ENCODE measurements at places on chromosomes 6 and 20. TPM values are rescaled to one million over a fixed set of nuclear protein-coding genes. Genes with fewer than 3 reads are reported as not detected.

- DNase-seq = no peak
These were observed 1.7 kb downstream of the SNX21 start for GRCh38 chr20:45835329-45835765.

GRCh38 chr20:63092660-63093215, 86.0 kb upstream of the BHLHE23 start:
- no peak for DNase-seq

DNA sequence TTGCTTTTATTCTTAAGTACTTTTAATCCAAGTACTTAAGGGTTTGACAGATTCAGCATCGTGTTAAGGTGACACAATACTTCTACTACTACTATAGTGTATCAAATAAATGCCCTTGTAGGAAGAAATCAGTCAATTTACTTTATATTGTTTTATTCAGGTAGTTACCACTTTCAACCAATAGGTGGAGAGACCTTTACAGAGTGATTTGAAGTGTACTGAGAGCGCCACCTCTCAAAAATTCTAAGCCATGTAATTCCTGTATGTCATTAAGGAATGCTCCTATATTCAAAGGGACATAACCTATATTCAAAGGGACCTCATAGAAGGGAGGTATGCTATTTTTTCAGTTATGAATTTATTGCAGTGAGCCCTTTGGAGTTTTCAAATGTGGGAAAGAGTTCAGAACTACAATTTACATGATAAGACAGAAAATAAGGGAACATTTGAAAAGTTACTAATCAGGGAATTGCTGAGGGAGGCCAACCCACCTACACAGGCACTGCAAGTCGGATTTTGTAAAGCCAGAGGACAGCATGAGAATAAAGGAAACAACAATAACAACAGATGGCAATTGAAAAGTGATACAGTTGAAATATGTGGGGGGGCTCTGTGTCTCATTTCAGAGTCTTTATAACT, 955.6 kb downstream of the TBC1D32 start:
- peak; percentile 2 for DNase-seq

CCN6 gene
- not detected for polyA plus RNA-seq

GRCh38 chr20:47097691-47098622, 203.3 kb downstream of the EYA2 start:
- no peak for DNase-seq

GRCh38 chr6:3535776-3536435, 79.1 kb upstream of the SLC22A23 start:
- DNase-seq = peak; percentile 78

GRCh38 chr6:170036916-170037315, 254.0 kb downstream of the DLL1 start:
- DNase-seq = no peak

PRR18 gene
- 0.68 TPM for polyA plus RNA-seq

SIM1 gene
- polyA plus RNA-seq = not detected

DNA sequence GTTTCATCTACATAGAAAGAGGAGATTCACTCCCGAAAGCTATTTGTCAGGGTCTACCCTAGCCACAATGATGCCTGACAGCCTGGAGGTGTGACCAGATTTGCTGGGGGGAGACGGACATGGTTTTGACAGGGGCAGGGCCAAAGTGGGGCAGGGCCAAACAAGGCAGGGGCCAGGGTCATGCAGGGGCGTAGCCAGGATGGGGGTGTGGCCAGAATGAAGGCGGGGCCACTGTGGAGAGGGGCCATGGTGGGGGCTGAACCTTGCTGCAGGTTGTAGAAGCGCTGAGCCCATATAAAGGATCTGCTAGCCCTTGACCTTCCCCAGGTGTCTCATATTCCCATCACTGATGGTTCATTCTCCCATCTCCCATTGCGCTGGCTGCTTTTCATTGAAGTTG, 184.1 kb upstream of the SULF2 start:
- no peak for DNase-seq

- DNase-seq = no peak
These were observed 52.9 kb upstream of the TRAF3IP2 start for GRCh38 chr6:111658462-111659154.

GRCh38 chr20:63178889-63179686, 36.8 kb downstream of the YTHDF1 start:
- DNase-seq = peak; percentile 40

MYLIP gene
- 21.1 TPM for polyA plus RNA-seq

GRCh38 chr6:88870717-88871330, 92.6 kb downstream of the RNGTT start:
- DNase-seq = peak; percentile 72

OR5V1 gene
- polyA plus RNA-seq = not detected

GRCh38 chr20:11935212-11936154, 17.8 kb downstream of the BTBD3 start:
- no peak for DNase-seq

DNA sequence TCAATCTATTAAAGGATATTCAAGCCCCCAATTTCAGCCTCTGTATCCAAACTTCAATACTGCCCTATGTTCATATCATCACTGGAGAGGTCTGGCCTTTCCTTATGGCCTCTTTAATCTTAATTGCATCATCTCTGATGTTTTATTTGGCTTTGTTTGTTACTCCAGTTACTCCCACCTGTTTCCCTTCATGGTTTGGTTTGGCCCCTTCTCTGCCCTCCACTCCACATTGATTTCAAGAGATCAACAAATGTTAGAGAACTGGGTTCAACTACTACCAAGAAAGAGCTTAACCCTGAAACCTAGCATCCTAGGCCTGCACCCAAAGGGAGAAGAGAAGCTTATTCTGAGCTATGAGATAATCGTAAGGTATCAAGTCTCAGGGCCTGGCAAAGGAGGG, 221.6 kb downstream of the LAMA2 start:
- no peak for DNase-seq

DNA sequence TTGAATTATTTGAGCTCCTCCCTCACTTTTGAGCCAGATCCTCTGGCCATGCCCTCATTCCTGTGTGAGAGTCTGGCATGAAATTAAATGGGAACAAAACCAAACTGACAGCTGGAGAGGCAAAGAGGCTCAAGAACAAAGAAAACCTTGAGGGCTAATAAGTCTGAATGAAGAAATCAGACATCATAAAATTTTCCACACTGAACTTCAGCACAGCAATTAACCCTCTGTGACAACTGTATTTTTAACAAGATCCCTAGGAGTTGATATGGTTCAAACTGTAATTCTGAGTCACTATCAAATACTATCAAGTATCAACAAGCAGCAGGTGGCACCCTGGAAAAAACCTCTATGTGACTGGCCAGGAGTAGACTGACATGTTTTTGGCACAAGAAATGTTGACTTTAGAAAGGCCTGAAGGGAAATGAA, 109.4 kb upstream of the EMILIN3 start:
- peak; percentile 53 for DNase-seq

DNA sequence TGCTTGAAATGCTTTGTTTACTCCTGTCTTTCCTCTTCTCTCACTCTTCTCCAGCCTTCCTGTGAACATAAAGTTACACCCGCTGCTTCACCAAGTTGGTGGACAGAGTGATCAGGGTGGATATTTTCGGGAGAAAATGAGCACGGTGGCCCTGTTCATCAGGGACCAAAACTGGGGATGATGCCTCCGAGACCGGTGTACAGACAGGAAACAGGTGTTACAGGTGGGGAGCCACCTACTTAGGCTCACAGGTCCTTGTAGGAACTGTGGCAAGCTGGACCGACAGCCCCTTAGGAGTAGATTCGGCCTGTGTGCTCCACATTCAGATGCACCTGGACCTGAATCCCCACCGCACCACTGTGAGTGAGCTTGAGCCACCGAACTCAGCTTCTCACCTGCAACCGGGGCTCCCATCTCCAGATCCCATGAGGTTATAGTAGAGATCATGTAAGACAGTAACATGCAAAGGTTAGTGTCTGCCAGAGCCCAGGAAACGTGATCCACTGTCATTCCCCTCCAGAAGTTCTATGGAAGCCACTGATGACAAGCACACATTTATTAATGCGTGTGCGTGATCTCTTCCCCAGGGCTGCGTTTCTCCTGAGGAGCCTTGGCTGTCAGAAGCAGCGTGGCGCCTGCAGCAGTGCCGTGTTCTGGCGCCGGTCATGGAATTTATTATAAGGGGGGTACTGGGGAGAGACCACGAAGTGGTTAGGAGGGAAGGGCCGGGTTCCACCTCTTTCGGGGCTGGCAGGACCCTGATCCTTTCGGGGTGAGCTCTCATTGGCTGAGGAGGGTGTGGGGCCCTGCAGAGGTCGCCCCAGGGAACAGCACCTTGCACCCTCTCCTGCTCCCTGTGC, 94.2 kb downstream of the ERMARD start:
- no peak for DNase-seq

DNA sequence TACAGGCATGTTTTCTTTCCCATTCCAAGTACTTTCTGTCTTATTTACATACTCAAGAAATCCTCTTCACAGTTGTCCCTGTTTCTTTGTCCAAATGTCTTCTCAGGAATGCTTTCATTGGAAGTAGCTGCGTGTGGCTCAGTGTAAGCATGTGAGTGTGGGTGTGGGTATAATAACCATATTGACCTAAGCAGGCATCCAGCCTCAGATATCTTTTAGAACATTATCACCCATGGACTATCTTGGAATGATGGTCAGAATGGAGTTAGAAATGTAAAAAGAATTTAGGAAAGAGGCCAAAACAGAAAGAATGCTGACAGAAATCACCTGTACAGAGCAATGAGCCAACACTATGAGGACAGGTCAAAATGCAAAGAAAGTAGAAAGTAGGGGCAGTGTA, 16.4 kb downstream of the VNN2 start:
- DNase-seq = no peak

DNA sequence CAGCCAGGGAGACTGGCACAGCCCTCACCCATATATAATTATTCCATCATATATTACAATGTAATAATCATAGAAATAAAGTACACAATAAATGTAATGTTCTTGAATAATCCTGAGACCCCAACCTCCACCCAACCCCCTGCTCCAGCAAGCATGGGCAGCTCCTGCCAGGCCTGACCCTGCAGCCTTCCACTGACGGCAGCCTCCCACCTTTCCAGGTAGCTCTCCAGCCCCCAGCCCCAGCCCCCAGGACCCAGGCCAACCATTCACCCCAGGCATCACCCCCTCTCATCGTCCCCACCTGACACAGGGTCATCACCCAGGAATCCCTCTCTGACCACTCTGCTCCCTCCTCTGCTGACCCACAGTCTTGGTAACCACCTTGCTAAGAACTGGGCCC, 14.6 kb downstream of the TFEB start:
- no peak for DNase-seq

- DNase-seq = no peak
These were observed 1.1 kb downstream of the NT5DC1 start for GRCh38 chr6:116101790-116102189.

DNA sequence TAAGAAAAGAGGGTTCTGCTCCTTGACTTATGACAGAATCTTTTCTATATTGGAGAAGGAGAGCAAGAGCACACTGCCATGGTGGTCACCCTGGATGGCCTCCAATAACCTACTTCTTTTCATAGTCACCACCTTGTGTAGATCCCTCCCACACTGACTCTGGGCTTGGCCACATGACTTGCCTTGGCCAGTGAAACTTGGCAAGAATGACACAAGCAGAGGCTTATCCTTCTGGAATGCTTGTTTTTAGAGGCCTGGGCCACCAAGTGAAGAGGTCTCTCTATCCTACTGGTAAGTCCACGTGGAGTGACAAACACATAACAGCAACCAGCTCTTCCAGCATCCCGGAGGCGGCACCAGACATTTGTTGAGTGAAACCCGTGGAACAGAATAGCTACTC, 349.4 kb upstream of the JARID2 start:
- no peak for DNase-seq

UST gene
- polyA plus RNA-seq = 0.81 TPM

DNA sequence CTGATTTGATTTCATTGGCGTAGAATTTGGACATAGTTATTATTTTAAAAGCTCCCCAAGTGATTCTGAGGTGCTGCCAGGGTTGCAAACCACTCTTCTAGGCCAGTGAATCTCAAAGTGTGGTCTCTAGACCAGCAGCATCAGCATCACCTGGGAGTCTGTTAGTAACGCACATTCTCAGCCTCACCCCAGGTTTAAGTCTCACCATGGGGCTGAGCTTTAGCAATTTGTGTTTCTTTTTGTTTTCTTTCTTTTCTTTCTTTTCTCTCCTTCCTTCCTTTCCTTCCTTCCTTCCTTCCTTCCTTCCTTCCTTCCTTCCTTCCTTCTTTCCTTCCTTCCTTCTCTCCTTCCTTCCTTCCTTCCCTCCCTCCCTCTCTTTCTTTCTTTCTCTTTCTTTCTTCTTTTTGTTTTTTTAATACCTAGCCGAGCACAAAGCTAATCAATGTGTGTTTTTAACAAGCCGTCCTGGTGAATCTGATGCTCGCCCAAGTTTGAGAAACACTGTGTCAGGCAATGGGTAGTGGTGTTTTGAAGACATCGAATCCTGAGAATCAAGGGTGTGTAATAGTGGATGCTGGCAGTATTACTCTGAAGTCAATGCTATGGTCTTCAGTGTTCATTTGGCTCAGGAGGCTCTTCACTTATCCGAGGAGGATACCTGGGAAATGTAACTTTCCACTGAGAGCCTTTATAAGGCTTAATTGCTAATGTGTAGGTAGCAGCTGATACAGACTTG, 104.9 kb downstream of the SLX4IP start:
- DNase-seq = no peak

DNA sequence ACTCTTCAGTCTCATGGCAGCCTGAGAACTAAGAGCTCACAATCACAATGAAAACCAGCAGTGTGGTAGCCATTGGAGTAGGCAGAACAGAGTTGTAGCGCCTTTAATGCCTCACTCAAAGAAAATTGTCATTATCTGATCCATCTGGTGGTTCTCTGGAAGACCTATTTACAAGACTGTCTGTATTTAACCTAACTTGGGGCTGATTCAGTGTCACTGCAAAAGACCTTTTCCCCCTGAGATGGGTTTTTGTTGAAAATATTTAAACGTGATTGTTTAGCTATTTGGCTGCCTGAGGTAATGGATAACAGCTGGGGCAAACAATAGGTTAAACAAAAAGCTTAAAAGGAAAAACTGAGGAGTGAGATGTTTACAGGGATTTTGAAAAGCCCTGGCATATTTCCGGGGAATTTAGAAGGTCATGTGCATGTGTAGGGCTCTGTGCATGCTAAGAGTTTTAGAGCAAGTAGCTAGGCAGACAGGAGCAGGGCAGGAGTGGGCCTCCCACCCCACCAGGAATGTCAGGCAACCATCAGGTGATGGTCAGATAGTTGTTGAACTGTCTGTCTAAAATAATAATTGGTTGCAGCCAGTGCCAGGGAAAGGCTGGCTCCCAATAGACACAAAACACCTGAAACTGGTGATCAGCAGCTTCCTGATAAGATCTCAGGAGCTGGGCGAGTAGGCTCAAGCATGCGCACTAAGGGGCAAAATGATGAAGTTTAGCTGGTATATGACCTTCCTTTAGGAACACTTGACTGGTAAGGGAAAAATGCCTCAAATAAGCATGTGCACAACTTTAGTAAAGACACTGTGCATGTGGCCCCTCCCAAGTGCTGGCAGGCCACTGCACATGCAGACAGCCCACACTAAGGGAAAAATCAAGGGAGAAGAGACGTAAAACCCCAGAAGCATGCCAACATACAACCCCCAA, 70.8 kb upstream of the AKIRIN2 start:
- DNase-seq = no peak

HNF4A gene
- polyA plus RNA-seq = 98.6 TPM

DNA sequence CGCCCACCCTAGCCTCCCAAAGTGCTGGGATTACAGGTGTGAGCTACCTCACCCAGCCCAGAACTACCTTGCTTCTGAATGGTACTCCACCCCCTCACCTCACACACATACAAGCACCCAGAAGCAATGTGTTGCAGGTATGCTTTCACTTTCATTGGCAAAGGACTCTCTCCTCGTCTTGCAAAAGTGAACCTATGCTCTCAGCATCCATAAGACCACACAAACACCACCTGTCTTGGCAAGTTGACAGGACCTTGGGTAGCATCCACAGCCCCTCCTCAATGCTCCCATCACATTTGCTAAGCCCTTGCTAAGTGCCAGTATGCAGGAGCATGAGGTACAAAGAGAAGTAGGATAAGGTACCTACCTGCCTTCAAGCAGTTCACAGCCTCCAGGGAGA, 3.7 kb downstream of the KIF13A start:
- DNase-seq = peak; percentile 73

All from small intestine (tissue), 16 donors.